ENCODE measurements at places on chromosomes 16 and 17.
A peak's percentile ranks its signal among the peaks of the same experiment; 100 is the strongest.

GRCh38 chr17:59498530-59499307, 66.7 kb upstream of the DHX40 start:
- DNase-seq, result no peak

DNA sequence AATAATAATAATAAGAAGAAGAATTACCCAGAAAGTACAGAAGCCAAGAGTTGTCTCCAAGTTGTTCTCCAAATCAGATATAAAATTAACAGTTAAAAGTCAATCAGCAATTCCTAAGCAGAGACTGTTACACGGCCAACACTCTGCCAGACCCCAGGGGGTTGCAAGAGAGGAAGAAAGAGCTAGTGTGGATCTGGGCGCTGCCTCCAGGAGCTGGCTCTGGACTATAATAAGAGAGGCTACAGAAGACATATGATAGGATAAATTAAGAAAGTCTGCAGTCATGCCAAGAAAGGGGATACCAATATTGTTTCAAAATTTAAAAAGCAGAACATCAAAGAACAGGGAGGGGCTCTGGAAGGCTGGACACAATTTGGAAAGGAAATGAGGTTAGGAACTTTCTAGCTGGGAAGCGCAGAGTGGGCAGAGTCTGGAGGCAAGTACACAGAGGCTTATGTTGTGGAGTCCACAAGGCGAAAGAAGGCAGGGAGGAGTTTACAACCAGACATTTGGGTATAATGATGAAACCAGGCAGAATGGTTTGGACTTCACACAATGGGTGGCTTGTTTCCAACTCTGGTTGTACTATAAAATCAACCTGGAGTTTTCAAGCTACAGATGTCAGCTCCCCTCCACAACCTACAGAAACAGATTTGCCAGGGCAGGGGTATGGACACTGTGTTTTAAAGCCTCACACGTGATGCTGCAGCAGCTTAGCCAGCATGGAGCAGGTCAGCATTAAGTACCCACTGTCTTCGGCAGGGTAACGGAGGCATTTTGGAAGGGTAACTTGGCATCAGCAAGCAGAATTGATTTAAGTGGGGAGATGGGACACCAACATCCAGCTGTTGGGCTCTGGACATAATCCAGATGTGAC, 49.4 kb downstream of the SLC39A11 start:
- peak; percentile 9 for DNase-seq

DNA sequence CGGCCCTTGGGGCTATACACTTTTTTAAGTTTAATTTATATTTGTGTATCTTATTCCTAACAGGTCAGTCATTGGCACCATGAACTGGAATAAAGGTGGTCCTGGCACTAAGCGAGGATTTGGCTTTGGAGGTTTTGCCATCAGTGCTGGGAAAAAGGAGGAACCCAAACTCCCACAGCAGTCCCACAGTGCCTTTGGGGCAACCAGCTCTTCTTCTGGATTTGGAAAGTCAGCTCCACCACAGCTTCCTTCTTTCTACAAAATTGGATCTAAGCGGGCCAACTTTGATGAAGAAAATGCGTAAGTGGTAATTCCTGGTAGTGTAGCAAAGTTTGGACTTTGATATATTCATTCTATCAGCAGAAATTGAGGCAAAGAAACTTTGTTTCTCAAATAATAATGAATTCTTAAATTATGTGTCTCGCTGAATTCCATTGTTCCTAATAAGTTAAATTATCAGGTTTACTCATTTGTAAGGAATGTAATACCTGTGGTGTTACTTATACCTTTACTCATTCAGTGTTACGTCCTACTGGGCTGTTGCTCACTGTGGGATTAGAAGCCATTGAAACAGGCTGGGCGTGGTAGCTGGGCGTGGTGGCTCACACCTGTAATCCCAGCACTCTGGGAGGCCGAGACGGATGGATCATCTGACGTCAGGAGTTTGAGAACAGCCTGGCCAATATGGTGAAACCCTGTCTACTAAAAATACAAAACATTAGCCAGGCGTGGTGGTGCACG, 13.2 kb downstream of the DDX42 start:
- peak; percentile 64 for DNase-seq

GRCh38 chr16:26651464-26651863, 415.3 kb upstream of the C16orf82 start:
- no peak for DNase-seq

DNA sequence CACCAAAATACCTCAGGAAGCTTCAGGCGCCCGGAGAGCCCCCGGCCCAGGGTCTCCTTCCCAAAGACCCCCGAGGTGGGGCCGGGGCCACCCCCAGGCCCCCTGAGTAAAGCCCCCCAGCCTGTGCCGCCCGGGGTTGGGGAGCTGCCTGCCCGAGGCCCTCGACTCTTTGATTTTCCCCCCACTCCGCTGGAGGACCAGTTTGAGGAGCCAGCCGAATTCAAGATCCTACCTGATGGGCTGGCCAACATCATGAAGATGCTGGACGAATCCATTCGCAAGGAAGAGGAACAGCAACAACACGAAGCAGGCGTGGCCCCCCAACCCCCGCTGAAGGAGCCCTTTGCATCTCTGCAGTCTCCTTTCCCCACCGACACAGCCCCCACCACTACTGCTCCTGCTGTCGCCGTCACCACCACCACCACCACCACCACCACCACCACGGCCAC, 6.7 kb upstream of the TMEM88 start:
- DNase-seq, result no peak

- no peak for DNase-seq
These were observed 69.8 kb upstream of the IRX3 start for GRCh38 chr16:54356391-54356790.

- no peak for DNase-seq
These were observed 22.3 kb upstream of the BRD7 start for GRCh38 chr16:50390914-50391716.

DNA sequence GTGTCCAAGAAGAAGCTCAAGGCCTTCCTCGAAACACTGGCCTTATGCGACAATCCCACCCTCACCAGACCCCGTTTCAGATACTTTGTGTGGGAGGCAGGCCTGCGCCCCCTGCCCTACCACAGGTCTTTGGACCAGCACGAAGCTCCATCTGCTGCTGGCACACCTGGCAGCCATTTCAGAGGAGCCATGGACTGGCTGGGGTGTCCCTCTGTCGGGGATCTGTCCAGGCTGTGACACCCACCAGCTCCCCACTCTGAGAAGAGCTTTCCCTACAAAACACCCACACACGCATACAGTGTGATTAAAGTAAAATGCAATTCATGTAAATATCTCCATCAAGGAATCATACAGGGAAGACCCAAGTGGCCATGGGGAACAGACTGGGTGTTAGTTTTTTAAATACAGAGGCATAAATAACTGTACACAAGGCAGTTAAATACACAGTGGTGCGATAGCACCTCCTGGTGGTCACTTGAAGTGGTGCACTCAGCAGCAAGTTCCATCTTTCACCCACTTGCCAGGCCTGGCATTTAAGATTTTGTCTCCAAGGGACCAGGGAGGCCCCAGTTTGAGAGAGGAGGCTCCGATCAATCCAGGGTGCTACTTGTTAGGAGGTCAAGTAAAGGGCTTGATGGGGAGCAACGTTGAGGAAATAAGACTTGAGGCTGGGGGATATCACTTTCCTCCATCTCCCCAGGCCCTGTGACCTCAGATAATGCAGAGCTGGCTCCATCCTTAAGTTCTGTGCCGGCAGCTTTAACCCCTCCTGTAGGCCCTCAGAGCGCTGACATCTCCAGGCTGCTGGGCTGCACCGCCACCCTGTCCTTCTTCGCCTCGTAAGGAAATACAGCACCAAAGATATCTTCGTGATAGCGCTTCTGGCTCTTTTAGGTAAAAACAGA, 43.6 kb downstream of the NOS2 start:
- peak; percentile 87 for DNase-seq

GRCh38 chr16:30526137-30526822, at the start of gene ZNF768:
TSS of gene ZNF768 (minus strand) at chr16:30526566. CDS start at chr16:30526413, 153 bp downstream.
- peak; percentile 16 for DNase-seq

- peak; percentile 7 for DNase-seq
These were observed 2.0 kb upstream of the SLC6A4 start for GRCh38 chr17:30237296-30238002.

DNA sequence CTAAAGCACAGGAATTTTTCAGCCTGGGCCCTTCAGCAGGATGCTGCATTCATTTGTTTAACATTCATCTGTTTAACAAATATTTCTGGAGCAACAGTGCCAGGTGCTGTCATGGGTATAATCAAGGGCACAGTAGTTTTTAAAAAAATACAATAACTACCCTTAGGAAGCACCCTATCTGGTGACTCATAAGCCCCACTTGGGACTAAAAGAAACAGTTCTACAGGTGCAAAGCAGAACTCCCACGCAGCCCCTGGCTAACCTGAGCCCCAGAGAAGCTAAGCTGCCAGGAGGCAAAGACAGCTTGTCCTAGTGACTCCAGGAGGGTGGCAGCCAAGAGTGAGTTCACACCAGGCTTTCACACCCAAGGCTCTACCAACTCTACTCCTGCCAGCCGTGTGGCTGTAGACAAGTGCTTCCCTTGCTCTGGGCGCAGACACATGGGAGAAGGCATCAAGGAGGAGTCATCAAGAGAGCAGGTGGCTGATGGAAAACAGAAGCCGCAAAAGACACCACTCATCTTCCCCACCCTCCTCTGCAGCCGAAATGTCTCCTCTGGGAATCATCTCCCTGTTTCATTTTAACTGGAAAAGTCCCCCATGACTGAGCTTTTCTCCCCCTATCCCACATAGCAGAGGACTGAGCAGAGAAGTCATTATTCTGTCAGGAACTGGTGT, 14.4 kb downstream of the CUEDC1 start:
- no peak for DNase-seq

DNA sequence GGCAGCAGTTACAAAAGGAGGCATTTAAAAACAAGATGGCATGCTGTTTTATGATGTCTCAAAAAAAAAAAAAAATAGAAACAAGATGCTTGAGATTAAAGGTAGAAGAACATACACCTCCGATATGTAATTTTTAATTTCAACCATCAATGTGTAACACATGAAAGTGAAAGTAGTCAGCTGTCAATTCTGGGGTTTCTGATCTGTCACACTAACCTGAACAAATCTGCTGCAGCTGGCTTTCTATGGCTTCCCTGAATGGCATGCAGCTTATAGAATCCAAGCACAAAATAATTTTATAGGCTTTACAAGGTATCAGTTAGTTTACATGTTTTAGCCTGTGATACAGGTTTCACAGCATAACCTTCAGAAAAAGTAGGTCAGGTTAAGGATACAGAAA, 13.5 kb downstream of the GLYR1 start:
- DNase-seq, result no peak

DNA sequence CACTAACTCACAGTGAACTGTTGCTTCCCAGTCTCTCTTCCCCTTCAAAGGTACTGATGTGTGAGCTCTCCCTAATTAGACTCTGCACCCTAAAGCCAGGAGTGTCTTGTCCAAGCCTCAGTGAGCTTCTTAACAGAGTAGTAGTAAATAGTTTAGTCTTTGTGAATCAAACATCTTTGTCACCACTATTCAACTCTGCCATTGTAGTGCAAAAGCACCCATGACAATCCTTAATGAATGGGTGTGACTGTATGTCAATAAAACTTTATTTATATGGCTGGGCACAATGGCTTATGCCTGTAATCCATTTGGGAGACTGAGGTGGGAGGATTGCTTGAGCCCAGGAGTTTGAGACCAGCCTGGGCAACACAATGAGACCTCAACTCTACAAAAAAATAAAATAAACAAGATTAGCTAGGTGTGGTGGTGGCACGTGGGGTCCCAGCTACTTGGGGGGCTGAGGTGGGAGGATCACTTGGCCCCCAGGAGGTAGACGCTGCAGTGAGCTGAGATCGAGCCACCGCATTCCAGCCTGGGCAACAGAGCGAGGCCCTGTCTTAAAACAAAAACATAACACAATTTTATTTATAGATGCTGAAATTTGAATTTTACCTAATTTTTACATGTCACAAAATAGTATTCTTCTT, 45.5 kb upstream of the TNRC6A start:
- no peak for DNase-seq

DNA sequence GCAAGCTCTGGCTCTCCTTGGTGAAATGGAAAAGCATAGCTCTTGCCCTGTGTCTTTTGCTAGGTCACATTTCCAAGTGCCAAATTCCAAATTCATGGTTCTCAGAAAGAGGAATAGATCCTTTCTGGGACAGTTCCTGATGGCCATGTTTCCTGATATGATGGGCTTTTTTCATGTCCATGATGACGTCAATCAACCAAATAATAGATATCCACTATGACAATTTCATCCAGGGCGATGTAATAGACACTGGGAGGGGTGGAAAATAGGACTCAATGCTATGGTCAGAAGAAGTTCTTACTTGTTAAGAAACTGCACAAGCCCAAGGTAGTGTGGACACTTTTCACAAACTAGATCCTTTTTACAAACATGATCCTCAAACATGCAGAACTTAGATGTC, 549 bp upstream of the KRT33A start:
- DNase-seq, result no peak

DNA sequence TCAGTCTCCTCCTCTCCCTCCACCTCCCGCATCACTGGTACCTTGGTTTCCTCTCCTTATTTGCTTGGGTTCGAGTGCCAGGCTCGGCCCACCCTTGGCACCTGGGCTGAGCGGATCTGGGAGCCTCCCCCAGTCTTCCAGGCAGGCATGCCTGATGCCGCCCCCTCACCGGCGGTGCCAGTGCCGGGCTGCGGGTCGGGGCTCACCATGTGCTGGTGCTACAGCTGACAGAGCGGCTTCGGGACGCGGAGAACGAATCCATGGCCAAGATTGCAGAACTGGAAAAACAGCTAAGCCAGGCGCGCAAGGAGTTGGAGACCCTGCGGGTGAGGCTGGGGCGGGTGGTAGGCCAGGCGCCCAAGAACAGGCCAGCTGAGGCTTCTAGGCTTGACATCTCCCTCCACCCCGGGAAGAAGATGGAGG, 19.2 kb downstream of the FMNL1 start:
- no peak for DNase-seq

DNA sequence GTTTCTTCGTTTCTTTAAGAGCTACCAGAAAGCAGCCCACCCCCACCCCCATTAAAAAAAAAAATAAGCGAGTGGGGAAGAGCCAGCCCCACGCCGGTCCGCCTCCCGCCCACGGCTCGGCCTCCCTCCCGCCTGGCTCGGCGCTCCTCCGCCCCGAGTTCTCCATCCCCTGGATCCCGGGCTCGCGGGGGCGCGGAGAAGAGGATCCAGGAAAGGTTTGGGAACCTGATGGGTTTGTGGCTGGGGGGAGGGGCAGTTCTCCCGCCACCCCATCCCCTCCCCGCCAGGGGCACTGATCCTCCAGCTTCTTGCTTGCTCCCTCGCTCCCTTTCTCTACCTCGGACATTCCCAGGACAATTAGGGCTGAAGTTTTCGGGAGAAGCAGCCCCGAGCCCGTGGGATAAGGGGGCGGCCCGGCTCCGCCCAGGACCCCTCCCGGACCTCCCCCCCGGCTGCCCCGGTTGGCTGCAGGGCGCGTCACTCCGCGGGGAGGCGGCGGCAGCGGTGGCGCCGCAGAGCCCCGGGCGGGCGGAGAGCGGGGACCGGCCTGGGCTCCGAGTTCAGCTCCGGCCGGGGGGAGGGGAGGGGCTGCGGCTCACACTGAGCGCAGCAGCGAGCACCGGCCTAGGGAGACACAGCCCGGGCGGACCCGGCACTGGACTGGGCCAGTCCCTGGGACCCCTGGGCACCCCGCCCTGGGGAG, 1.0 kb upstream of the SALL1 start:
- DNase-seq, result no peak

DNA sequence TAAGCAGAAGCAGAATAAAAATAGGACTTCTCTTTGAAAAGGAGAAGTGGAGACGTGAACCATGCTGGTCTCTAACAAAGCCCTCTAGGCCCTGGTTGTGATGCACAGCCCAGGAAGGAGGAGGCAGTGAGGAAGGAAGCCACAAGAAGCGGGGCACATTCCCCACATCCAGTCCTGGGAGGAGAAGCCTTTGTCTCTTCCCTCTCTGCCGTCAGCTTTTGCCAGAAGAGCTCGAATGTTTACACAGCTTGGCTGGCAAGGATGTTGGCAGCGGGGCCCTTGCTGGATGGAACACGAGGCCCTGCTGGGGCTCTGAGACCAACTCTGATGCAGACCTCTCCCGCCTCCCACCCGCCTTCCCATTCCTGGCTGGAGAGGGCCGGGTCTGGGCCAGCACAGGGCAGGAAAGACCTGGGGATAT, 91.3 kb downstream of the MAF start:
- DNase-seq, result peak; percentile 89

Data from suppressor macrophage (primary cell).